Pancreas (tissue), 10 donors: ENCODE measurements at places on chromosomes 2 and 18. TPM values are rescaled to one million over a fixed set of nuclear protein-coding genes. Genes with fewer than 3 reads are reported as not detected.

GRCh38 chr18:75172299-75173124 lies 36.4 kb downstream of the PTGR3 start:
- no peak overlapping the region for H3K4me3 ChIP-seq
- no peaks in the 10 kb centered on the region for H3K36me3 ChIP-seq
- H3K27ac ChIP-seq = no peak overlapping the region
- no peak for DNase-seq
- no peaks in the 10 kb centered on the region for H3K27me3 ChIP-seq
- H3K4me1 ChIP-seq = no peaks in the 10 kb centered on the region

DNA sequence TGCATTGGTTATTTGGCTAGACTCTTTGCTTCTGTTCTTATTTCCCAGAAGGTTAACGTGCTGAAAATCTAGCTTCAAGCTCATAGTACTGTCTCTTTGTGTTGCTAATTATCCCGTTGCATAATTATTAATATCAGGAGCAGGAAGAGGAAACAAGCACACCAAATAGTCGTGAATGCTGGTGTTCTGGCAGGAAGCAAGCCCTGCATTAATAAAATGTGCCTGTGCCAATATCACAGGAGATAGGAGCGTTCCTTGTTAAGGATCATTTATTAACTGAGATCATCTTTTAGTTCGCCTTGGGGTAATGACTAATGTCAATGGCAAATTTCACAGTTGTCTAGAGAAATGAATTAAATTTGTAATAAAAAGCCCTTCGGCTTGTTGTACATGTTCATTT lies 893.0 kb upstream of the POU3F3 start:
- no peaks in the 10 kb centered on the region for H3K27me3 ChIP-seq
- no peaks in the 10 kb centered on the region for H3K36me3 ChIP-seq
- no peak for DNase-seq
- H3K27ac ChIP-seq = no peak overlapping the region
- H3K4me3 ChIP-seq = no peak overlapping the region

- no peaks in the 10 kb centered on the region for H3K27me3 ChIP-seq
- DNase-seq = no peak
- no peak overlapping the region for H3K4me3 ChIP-seq
- no peaks in the 10 kb centered on the region for H3K36me3 ChIP-seq
- no peak overlapping the region for H3K27ac ChIP-seq
- H3K4me1 ChIP-seq = peaks cover 5% of the 10 kb centered on the region
Observed at GRCh38 chr2:195636890-195637289, 20.1 kb upstream of the SLC39A10 start.

GRCh38 chr2:166314022-166314759 lies 61.6 kb downstream of the SCN9A start:
- no peak overlapping the region for H3K4me3 ChIP-seq
- DNase-seq = no peak
- H3K27ac ChIP-seq = no peak overlapping the region
- no peaks in the 10 kb centered on the region for H3K4me1 ChIP-seq
- H3K27me3 ChIP-seq = no peaks in the 10 kb centered on the region

GRCh38 chr2:88265352-88266303 lies 95.5 kb downstream of the THNSL2 start:
- no peak overlapping the region for H3K27ac ChIP-seq
- DNase-seq = no peak
- H3K4me1 ChIP-seq = peaks cover 4% of the 10 kb centered on the region
- no peaks in the 10 kb centered on the region for H3K36me3 ChIP-seq
- no peaks in the 10 kb centered on the region for H3K27me3 ChIP-seq

DNA sequence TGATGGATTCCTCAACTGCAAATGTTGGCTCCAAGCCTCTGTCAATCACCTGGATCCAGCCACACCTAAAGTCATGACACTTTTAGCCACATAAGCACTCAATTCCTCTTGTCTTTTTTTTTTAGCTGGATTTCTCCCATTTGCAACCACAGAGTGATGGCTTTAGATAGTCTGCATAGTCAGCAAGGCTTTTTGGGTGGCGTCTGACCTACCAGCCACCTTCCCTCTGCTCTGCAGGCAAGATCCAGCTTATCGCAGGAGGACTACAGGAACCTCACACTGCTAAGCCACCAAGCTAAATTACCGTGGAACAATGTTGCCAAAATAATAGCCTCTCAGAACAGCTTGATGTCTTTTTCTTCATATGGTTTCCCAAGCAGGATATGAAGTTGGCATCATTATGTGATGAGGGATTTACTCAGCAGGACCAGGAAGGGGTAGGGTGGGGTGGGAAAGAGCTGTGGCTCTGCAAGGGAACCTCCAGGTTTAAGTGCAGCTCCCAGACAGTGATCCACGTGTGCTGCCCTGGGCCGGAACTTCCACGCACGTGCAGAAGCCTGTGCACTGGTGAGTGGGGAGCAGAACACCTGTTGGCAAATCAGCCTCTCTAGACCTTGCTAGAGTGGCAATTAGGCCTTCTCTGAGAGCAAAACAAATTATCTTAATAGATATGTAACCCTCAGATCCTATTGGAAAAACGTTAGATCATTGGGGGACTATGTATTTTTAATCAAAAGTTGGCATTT lies 170.6 kb upstream of the NCK2 start:
- no peaks in the 10 kb centered on the region for H3K4me1 ChIP-seq
- H3K27me3 ChIP-seq = no peaks in the 10 kb centered on the region
- no peaks in the 10 kb centered on the region for H3K36me3 ChIP-seq
- no peak overlapping the region for H3K27ac ChIP-seq
- no peak for DNase-seq

- H3K27me3 ChIP-seq = no peaks in the 10 kb centered on the region
- no peak overlapping the region for H3K27ac ChIP-seq
- H3K36me3 ChIP-seq = no peaks in the 10 kb centered on the region
- DNase-seq = no peak
- H3K4me1 ChIP-seq = no peaks in the 10 kb centered on the region
Observed at GRCh38 chr2:15719566-15720313, 128.1 kb downstream of the DDX1 start.

DNA sequence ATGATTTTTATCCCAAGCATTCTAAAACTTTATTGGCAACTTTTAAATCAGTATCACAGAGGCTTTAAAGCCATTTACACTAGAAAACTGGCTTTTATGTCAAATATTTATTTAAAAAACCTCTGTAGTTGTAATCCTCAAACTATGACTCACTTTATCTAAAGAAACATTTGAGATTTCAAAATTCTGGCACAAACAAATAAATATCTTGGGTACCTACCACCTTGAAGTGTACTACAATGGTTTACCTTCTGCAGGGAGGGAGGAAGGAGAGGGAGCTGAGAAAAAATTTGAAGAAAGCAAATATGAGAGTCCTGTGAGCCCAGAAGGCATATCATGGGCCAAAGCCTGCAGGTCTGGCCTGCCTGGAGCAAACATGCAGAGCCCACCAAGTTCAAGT lies 155.6 kb downstream of the NCKAP5 start:
- no peak for DNase-seq
- no peaks in the 10 kb centered on the region for H3K27me3 ChIP-seq
- no peak overlapping the region for H3K27ac ChIP-seq
- no peak overlapping the region for H3K4me3 ChIP-seq

DNA sequence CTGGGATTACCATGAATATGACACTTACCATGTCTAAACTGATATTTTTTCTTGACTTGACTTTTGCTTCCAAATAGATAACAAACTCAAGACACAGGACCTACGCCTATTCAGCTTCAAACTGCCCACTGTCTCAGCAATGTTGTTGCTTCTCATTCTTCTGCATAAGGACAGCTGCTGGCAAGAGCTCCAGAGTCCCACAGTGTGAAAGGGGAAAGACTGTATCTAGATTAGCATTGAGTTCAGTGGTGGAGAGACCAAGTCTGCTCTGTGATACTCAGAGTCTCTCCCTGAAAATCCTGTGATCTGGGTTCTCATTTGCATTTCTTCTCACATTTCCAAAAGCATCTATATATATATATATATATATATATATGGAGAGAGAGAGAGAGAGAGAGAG lies 247.9 kb upstream of the NT5C1B start:
- H3K4me1 ChIP-seq = no peaks in the 10 kb centered on the region
- no peak overlapping the region for H3K4me3 ChIP-seq
- H3K36me3 ChIP-seq = no peaks in the 10 kb centered on the region
- H3K27ac ChIP-seq = no peak overlapping the region
- DNase-seq = no peak

DNA sequence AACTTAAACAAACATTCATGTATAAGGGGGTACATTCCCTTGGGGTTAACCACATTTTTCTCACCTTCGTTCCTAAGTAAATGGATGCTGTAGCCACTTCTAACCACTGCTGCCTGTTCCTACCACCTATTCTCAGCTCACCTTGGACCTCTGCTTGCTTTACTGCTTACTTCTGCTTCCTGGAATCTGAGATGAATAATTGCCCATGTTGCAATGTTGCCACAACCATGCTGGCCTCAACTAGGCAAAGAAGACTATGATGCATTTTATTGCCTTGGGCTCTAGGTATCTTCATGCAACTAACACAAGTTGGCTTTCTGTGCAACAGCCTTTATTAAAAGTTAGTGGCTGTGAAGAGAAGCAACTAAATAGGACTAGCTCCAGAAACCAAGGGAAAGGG lies 106.3 kb upstream of the TCF4 start:
- DNase-seq = no peak
- H3K4me1 ChIP-seq = no peaks in the 10 kb centered on the region
- no peak overlapping the region for H3K27ac ChIP-seq
- H3K36me3 ChIP-seq = no peaks in the 10 kb centered on the region

DNA sequence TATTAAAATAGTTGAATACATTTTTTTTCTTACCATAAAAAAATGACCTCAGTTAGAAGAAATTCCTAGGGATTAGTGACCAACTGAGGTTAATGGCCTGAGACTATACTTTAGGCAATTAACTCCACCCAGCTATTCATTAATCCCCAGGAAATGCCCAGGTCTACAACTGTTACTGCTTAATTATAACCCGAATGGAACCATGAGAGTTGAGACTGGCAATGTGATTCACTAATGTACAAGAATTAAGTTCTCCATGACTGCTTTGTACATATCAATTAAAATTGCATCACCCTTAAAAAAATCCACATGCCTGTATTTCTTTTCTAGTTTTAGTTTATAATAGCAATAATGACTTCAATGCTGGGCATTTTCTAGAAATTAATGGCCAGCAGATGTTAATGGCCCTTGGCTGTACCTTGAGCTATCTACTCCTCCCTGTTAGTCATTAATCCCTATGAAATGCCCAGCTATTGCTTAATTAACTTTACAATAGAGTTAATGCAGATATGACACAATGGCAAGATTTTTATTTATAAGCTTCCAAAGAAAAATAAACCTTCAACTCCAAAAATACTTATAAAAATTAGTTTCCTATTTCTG lies 44.1 kb downstream of the ERBB4 start:
- H3K27me3 ChIP-seq = no peaks in the 10 kb centered on the region
- DNase-seq = no peak
- H3K4me3 ChIP-seq = no peak overlapping the region
- no peaks in the 10 kb centered on the region for H3K4me1 ChIP-seq
- H3K36me3 ChIP-seq = no peaks in the 10 kb centered on the region

GRCh38 chr18:78914249-78914935 lies 65.2 kb upstream of the SALL3 start:
- DNase-seq = no peak
- no peaks in the 10 kb centered on the region for H3K36me3 ChIP-seq
- H3K4me1 ChIP-seq = no peaks in the 10 kb centered on the region
- H3K27me3 ChIP-seq = no peaks in the 10 kb centered on the region
- H3K4me3 ChIP-seq = no peak overlapping the region

- no peak for DNase-seq
Observed at GRCh38 chr2:191946471-191947182, 99.7 kb upstream of the CAVIN2 start.

DNA sequence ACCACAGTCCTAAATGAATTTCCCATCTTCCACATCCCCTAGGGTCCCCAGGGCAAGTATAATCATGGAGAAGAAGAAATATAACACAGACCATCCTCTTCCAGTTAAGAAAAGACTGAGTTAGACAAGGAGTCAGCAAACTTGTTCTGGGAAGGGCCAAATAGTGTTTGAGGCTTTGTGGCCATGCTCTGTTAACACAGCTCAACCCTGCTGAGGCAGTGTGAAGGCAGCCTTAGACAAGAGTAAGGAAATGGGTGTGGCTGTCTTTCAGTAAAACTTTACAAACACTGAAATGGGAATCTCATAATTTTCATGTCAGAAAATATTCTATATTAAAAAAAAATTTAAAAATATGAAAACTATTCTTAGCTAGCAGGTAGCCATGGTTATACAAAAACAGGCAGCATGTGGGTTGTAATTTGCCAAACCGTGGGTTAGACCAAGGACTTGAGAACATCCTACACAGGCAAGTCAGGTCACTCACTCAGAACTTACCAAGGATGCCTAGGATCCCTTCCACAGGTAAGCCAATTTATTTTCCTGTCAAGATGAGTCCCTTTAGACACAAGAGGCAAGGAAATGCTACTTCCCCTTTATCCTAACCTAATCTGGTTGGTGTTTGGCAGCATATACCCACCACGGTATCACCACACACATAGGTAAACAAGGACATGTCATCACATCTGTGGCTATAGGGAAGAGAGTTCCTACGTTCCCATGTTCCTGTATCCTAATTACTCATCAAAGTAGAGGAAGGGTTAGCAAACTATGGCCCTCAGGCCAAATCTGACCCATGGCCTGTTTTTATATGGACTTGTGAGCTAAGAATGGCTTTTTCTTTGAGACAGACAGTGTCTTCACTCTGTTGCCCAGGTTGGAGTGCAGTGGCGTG lies 31.9 kb downstream of the C2orf74 start:
- H3K36me3 ChIP-seq = no peaks in the 10 kb centered on the region
- H3K4me3 ChIP-seq = no peak overlapping the region
- no peaks in the 10 kb centered on the region for H3K27me3 ChIP-seq
- no peak for DNase-seq
- H3K27ac ChIP-seq = no peak overlapping the region

GRCh38 chr2:66515743-66516142 lies 80.8 kb downstream of the MEIS1 start:
- H3K4me3 ChIP-seq = no peak overlapping the region
- DNase-seq = no peak
- no peak overlapping the region for H3K27ac ChIP-seq
- no peaks in the 10 kb centered on the region for H3K36me3 ChIP-seq
- H3K4me1 ChIP-seq = peaks cover 14% of the 10 kb centered on the region

GRCh38 chr2:4973973-4974372 lies 718.2 kb upstream of the SOX11 start:
- no peaks in the 10 kb centered on the region for H3K4me1 ChIP-seq
- no peaks in the 10 kb centered on the region for H3K27me3 ChIP-seq
- DNase-seq = no peak
- no peak overlapping the region for H3K4me3 ChIP-seq

DNA sequence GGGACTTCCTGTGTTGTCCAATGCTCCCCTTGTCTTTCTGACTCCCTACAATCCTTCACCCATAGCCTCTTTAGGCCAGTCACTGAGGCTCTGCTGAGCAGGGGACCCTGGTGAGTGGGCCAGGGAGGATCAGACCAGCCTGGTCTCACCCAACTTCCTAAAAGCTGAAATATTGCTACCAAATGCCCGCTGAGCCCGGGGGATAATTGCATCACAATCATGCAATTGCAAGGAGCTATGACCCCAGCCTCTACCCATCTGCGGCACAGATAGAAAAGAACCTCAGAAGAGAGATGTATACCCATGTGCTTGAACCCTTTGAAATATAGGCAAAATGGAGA lies 3.7 kb upstream of the SP100 start:
- H3K27me3 ChIP-seq = no peaks in the 10 kb centered on the region
- no peaks in the 10 kb centered on the region for H3K36me3 ChIP-seq
- H3K27ac ChIP-seq = peak overlapping the region; percentile 66
- no peak for DNase-seq
- peaks cover 3% of the 10 kb centered on the region for H3K4me1 ChIP-seq
- H3K4me3 ChIP-seq = peak overlapping the region; percentile 59

Gene NPPC
- total RNA-seq = not detected

Gene PMS1
- total RNA-seq = 13.7 TPM

Gene SLC40A1
- 31.4 TPM for total RNA-seq

Gene ANKRD30BL
- total RNA-seq = not detected

Gene PIEZO2
- 3.9 TPM for total RNA-seq

Gene ATP6V1B1
- 1.6 TPM for total RNA-seq

Gene SLC38A11
- total RNA-seq = 2.0 TPM
